Kidney epithelial cell (primary cell): ENCODE measurements at places on chromosomes 12 and 14. TPM values are rescaled to one million over a fixed set of nuclear protein-coding genes. Genes with fewer than 3 reads are reported as not detected.
A peak's percentile ranks its signal among the peaks of the same experiment; 100 is the strongest.

Gene FAR2
- 9.0 and 10.7 TPM in 2 replicates for total RNA-seq

DNA sequence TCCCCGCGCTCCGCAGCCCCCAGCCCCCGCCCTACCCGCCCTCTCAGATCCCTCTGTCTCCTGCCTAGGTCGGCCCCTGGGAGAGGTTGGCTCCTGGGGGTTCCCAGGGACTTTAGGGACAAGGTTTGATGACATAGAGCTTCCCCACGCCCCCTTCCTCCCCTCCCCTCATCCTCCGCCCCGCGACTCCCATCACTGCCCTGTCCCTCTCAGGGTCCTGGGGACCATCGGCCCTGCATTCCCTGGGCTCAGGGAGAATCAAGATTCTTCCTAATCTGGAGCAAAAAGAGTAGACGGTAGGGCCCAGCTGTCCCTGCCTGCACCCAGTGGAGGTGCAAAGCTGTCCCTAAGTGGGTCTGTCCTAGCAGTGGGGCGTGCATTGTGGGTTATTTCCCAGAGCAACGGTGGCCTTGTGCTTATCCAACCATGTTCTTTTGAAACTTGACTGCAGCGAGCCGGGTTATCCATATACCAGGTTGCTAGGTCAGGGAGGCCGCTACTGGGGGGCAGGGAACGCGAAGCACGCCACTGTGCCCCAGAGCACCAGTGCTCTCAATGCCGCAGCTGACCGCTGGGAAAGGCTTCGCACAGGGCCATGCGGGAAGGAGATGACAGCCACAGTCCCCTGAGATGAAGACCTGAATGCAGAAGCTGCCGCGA is 124.4 kb upstream of the PRMT8 start:
- DNase-seq = no peak

GRCh38 chr12:125124320-125124966 is 59.2 kb downstream of the AACS start:
- DNase-seq = peak; percentile 2

GRCh38 chr12:68899251-68899771 is 33.7 kb downstream of the CPM start:
- DNase-seq = peak; percentile 62

GRCh38 chr14:20093442-20093841 is 17.1 kb upstream of the OR4K17 start:
- DNase-seq = no peak

GRCh38 chr12:68131867-68132414 is 27.6 kb downstream of the IFNG start:
- DNase-seq = no peak

GRCh38 chr12:122129131-122129530 is 44.9 kb downstream of the IL31 start:
- DNase-seq = no peak
